Stimulated activated CD8-positive, alpha-beta memory T cell treated with anti-CD3 and anti-CD28 coated beads, Interleukin-12 subunit alpha, Interleukin-12 subunit beta, amount 100 ng/mL, for 1 hour (primary cell): ENCODE measurements at places on chromosomes 5 and 9.

- no peak for DNase-seq
Measured at GRCh38 chr5:91794856-91795548, 411.9 kb upstream of the ARRDC3 start.

- no peak for DNase-seq
Measured at GRCh38 chr9:83061990-83062650, 822 bp downstream of the RASEF start.

GRCh38 chr5:14579731-14580397 is 1.7 kb upstream of the OTULINL start:
- DNase-seq: no peak

DNA sequence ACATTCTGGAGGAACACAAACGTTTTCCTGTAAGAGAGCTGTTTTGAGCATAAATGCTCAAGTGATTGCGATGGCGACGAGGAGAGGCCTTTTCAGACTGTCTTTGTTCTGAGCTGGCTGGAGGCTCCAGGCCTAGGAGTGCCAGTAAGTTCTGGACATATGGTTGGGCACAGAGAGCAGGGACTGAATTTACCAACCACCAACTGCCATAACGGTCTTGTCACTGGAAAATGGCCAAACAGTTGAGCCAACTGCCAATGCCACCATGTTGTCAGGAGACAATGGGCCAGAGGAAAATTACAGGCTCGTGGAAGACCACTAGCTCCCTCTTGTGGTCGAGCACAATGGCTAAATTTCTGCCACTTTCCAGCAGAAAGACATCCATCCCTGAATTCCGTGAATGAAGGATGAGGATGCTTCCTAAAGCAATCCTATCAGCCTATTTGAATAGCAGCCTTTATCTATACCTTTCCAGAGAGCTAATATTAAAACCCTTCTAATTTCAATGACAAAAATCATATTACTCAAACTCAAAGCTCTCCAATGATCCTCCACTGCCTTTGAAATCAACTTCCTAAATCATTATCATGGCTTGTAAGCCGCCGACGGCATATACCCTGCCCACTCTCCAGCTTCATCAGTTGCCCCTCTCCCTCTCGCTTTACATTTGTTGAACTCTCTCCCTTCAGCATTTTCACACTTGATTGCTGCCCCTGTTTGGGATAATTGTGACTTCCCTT is 66.9 kb upstream of the GLIS3 start:
- no peak for DNase-seq

GRCh38 chr9:110825950-110826349 is 157.4 kb downstream of the MUSK start:
- no peak for DNase-seq

DNA sequence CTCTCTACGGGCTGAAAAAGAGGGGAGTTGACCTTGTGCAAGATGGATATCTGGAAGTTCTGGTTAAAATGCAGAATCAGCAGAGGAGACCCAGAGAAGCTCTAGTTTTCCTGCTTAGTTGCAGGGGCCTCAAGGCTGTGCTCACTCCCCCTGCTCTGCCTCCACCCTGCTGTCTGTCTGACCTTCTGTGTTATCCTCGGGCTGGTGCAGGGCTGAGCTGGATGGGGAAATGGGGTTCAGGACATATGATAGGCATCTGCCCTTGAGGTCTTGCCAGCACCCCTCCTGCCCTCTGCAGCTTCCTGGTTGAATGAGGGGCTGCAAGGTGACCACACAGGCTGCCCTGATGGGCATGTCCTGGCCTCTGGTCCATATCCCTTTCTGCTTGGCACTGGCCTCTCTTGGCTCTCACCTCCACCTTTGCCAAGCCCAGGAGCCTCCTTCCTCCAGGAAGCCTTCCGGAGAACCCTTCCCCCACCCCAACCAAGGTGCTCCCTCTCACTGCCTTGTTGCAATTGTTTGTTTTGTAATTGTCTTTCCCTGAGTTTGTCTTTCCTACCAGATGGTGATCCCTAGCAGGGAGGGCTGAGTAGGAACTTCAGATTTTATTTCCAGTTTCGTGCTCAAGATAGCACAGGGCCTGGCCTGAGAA is 1.3 kb downstream of the TMEM268 start:
- DNase-seq: no peak

- no peak for DNase-seq
Measured at GRCh38 chr9:11199335-11199734, 586.5 kb upstream of the PTPRD start.

- no peak for DNase-seq
Measured at GRCh38 chr9:21902136-21902535, 92.1 kb downstream of the CDKN2A start.
